ENCODE measurements at places on chromosomes 7 and 10.

- no peak for DNase-seq
Observed at GRCh38 chr7:70640266-70640833, 491.6 kb upstream of the GALNT17 start.

DNA sequence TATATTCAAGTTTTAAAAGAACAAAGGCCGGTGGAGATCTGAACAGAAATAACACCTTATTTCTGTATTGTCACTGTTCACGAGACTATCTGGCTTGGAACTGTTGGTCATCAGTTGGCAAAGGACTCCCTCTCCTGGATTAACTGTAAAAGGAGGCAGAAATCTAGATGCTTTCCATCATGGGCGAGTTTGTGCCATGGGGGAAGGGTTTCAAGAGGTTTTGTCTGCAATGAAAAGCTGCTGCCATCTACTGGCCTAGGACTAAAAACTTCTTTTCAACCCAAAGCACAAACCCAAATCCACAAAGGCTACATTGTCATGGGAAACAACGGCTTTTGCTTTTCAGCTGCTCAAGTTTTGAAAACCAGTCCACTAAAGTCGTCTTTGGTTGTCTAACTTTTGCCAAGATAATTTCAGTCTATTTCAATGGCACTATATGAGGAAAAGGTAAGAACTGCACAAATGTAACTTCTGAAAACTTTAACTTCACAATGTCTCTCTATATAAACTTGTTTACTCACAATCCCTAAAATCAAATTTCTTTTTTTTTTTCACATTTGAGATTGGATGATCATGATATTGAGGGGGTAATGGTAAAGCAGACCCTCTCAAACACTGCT is 196.8 kb downstream of the SKAP2 start:
- DNase-seq: peak; percentile 99

DNA sequence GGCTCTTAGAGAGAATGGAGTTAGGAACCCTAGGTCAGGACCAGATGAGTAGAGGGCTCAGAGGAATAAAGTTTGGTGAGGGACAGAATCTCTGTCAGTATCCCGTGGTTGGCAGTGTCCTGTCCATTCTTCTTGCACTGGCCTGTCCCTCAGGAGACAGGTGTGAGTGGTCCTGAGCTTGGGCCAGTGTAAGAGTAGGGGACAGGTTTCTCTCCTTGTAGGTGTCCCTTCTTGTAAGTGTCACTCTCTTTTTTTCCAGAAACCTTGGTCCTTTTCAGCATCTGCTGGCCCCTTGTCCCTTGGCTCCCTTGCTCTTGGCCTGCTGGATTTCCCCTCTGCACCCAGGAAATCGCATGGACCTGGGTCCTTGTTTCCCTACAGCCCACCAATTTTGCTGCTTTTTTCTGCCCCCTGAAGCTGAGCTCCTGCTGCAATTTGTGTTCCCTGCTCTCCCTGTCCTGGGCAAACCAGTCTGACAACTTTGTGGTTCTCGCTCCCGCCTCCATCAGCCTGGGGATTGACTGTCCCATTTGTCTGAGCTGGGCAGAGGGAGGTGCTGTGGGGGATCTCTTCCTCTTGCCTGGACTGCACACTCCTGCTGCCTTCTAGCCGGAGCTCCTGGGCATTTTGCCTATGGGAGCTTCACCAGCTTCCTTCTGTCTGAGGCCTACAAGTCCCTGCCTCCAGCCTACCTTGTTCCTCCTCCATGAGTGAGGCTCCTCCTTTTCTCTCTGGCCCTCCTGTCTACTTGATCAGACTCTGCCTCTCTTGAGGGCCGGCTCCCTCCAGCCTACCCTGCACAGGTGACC is 6.5 kb downstream of the TSPAN14 start:
- no peak for DNase-seq

DNA sequence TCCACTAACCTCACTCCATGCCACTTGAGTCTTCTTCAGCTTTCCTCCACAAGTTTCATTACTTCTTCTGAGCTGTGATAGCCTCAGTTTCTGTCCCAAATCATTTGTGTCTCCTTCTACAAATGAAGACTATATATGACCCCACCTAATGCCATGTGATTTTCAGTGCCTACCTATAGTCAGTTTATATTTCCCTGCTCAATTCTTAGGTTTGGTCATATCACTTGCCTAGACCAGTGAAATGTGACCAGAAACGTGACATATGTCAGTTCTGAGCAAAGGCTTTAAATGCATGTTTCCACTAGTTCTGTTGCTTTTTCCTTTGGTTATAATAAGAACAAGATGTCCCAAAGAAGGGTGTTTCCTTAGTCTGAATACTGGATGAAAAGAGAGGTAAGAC is 24.6 kb upstream of the REEP3 start:
- DNase-seq: no peak

DNA sequence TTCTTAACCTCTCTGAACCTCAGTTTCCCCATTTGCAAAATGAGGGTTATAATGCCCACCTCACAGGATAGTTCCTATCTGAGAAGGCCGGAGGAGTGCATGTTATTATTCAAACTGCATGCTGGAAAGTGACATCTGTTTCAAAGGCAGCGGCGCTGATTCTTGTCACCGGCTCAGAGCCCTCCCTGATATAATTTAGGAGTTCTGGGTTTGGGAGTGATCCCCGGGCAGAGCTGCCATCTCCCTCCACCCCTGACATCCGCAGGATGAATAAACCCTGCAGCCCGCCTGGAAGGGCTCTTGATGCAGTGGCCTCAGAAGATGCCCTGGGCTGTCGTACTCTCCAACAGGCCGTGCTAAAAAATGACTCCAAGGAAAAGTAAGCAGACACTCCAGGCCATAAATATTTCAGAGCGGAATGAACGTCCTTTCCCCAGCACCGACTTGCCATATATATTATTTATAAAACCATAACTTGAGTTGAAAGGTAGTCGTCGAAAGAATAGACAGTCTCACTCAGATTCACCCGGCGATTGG is 47.0 kb upstream of the MYL10 start:
- no peak for DNase-seq

DNA sequence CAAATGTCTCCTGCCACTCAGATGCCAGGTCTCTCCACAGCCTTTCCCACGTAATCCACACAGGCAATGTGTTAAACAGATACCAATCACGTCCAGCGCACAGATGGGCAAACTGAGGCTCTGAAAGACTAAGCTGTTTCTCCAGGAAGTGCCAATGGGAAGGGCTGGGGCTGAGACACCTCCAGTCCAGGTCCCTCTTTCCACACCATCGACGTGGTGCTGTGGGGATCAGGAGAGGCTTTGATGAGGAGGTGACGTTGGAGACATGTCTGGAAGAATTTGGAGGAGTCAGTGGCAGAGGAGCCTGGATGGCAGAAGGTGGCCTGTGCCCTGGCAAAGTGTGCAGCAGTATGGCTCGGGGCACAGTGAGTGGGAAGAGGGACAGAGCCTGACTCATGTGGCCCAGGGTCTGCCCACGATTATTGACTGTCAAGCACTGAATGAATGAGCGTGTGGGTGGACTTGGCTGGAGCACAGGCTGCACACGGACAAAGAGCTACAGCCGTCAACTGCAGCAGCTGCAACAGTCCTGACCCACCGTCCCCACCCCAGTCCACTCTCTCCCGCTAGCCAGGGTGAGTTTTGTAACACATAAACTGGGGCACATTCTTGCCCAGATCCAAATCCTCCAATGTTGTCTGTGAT is 40.8 kb upstream of the HSPA12A start:
- no peak for DNase-seq

- DNase-seq: no peak
Observed at GRCh38 chr10:26844396-26844975, 16.3 kb downstream of the ABI1 start.

DNA sequence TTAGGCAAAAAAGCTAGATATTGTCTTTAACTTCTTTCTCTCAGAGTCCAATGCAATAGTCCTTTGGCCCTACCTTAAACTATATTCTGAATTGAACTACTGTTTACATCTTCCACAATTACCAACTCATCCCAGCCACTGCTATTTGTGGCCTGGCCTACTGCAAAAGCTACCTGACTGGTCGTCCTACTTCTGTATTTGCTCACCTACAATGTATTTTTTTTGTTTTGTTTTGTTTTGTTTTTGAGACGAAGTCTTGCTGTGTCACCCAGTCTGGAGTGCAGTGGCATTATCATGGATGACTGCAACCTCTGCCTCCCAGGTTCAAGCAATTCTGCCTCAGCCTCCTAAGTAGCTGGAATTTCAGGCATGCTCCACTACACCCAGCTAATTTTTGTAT is 51.2 kb downstream of the ARL4A start:
- DNase-seq: no peak

GRCh38 chr10:11685787-11686218 is 56.4 kb upstream of the ECHDC3 start:
- DNase-seq: no peak

GRCh38 chr7:46145412-46145811 is 224.3 kb upstream of the IGFBP3 start:
- no peak for DNase-seq

DNA sequence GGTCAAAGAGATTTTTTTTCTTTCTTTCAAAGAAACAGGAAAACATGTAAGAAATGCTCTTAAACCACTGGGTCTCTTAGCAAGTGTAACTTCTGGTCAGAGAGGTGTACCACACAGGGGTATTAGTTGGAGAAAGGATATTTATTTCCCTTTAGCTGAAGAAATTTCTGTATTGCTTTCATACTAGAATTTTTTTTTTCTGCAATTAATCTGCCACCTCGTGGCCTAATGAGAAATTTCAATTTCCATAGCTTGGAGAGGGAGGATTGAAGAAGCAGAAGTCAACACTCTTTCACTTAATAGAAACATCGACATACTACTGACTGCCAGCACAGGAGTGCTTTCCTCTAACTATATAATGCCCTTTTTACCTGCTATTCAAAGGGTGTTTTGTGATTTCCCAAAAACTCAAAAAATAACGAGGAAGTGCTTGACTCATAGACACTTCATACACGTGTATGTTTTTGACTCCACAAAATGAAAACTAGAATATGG is 177.6 kb upstream of the NAMPT start:
- no peak for DNase-seq

GRCh38 chr7:5532536-5533335 is 109.1 kb upstream of the TNRC18 start:
- no peak for DNase-seq

DNA sequence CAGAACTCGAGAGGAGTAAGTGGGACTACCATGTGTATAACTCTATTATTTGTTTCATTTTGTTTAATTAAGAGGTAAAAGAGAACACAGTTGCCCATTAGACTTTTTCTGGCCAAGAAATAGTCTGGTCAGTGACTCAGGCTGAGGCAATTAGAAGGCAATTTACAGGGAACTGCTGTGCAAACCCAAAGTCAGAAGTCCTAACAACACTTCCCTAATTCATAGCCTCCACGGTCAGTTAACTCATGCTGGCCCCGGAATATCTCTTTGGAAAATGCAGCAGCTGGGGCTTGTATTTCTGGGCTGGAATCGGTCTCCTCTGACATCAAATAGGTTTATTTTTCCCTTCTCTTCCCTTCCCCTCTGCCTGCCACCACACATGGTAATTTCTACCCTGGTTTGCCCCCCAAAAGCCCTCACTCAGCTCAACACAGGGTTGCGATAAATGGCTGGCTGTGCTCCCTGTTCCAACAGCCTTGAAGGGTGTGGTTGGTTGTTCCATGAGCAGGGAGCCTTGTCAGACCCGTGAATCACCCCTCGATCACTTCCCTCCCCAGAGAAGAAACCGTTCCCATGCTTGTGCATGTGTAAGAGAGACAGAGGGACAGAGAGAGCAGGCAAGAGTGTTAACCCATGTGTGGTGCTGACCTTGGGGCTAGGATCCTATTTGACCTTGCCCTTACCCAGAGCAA is 5.3 kb downstream of the SH3PXD2A start:
- no peak for DNase-seq

- no peak for DNase-seq
Observed at GRCh38 chr7:113197274-113197673, 78.9 kb upstream of the SMIM30 start.

DNA sequence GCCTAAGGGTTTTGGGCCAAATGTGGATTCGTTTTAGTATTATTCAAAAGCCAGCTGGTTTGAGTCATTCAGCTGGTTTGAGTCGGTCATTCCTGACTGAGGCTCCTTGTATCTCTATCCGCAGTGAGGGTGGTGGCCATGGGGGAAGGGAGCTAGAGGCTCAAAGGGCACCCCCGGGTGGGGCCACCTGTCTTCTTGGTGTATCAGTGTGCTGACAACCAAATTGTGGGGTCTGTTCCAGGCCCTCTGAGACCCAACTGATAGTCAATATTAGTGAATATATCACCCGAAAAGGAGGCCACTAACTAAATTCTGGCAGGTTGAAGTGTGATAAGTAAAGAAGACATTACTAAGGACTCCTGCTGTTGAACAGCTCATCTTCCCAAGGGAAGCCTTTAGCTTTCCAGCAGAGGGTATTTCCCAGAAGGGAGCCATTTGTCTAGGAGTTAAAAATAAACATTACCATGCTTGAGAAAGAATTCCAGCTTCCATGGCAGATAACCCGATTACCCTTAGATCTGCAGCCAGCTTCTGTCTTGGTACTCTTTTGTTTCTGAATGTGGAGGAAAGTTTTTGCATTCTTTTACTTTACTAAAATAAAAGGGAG is 29.9 kb upstream of the DDX50 start:
- DNase-seq: no peak

- peak; percentile 31 for DNase-seq
Observed at GRCh38 chr7:97819161-97819560, 53.0 kb downstream of the ASNS start.

- DNase-seq: no peak
Observed at GRCh38 chr10:50552771-50553535, 70.8 kb downstream of the SGMS1 start.

DNA sequence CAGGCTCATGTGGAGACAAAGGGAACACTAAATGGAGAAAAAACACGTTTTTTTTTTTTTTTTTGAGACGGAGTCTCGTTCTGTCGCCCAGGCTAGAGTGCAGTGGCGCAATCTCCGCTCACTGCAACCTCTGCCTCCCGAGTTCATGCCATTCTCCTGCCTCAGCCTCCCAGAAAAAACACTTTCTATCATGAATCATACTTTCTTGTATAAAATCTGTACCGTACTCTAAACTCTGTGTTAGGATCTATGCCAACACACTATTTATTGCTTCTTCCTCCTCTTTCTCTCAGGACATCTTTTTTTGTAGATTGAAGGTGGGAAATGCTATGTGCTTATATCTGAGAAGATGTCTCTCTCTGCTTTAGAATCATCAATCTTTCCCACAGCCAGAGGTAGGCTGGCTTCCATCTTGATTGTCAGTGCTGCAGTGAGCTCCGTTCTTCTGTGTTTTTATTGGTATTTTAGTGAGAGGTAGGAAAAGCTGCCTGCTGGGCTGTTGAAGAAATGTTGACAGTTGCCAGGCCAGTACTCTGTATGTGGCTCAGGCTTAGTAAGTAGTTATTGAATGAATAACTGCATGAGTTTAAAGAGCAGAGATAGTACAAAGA is 101.1 kb downstream of the GPR85 start:
- DNase-seq: no peak

GRCh38 chr7:134469622-134470021 is 10.7 kb upstream of the AKR1B1 start:
- DNase-seq: no peak

GRCh38 chr7:24475166-24475961 is 97.9 kb upstream of the PALS2 start:
- no peak for DNase-seq

- DNase-seq: no peak
Observed at GRCh38 chr7:155188357-155188756, 109.3 kb upstream of the INSIG1 start.

Measured in NCI-H2081 treated with DMSO at 0.1 percent for 48 hours (cell line).